ENCODE measurements at places on chromosomes 2 and 18. TPM values are rescaled to one million over a fixed set of nuclear protein-coding genes. Genes with fewer than 3 reads are reported as not detected.

The HJURP gene
- total RNA-seq: 42.4 TPM

The EFEMP1 gene
- 2,354 TPM for total RNA-seq

The CD28 gene
- total RNA-seq: not detected

The INPP1 gene
- 36.8 TPM for total RNA-seq

The ACADL gene
- not detected for total RNA-seq
